ENCODE measurements at places on chromosomes 11 and 22. TPM values are rescaled to one million over a fixed set of nuclear protein-coding genes. Genes with fewer than 3 reads are reported as not detected.
A peak's percentile ranks its signal among the peaks of the same experiment; 100 is the strongest.

Gene PRODH
- total RNA-seq: 1.4 TPM

Gene RDX
- 200 TPM for total RNA-seq

Gene MAPK11
- 77.7 TPM for total RNA-seq

Gene PRRG4
- 0.87 TPM for total RNA-seq

Gene BTBD18
- not detected for total RNA-seq

Gene KCNJ5
- total RNA-seq: 0.28 TPM

Gene CACNA1I
- 0.23 TPM for total RNA-seq

Gene GLYATL1
- total RNA-seq: not detected

Gene DEUP1
- total RNA-seq: not detected

Gene NDUFC2
- total RNA-seq: 308 TPM

DNA sequence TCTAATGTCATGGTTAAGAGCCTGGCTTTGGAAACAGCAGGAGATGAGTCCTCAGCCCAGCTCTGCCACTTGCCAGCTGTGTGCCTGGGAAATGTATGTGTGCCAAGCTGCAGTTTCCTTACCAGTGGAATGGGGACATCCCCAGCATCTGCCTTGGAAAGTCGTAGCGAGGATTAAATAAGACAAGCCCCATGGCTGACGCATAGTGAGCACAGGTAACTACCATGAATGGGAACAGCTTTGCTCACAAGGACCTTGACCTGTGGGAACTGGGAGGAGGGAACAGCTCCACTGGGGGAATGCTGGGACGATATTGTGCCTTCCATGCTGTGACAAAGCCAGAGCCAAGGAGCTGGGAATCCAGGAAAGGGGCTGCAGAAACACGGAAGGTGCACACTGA is 2.6 kb upstream of the DSCAML1 start:
- no peak for DNase-seq

DNA sequence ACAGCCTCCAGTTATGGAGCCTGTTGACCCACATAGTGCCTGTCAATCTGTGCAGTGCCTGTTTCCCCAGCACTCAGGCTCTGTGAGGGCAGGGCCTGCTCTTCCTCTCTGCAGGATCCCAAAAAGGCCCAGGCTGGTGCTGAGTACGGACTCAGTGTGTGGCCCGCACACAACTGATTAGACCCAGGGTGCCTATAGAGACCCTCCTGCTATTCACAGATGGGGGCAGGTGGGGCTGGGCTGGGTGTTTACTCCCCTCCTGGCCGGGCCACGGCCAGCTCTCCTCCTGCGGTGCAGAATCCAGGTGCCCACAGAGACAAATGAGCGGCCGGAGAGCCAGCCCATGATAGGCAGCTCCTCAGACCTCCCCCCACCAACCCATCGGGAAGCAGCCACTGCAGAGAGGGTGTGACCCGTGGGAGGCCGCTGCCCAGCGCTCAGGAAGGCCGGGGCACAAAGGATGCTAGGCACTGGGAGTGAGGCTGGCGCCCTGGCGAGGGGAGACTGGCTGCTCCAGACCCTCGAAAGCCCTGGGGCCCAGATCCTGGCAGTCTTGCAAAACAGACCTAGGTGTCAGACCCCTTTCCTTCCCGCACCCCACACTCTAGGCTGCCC is 239.0 kb downstream of the CTTN start:
- no peak for DNase-seq

GRCh38 chr11:104796301-104796700 is 102.0 kb downstream of the CASP12 start:
- no peak for DNase-seq

GRCh38 chr11:6523253-6523652 is 26.2 kb downstream of the DNHD1 start:
- peak; percentile 30 for DNase-seq

DNA sequence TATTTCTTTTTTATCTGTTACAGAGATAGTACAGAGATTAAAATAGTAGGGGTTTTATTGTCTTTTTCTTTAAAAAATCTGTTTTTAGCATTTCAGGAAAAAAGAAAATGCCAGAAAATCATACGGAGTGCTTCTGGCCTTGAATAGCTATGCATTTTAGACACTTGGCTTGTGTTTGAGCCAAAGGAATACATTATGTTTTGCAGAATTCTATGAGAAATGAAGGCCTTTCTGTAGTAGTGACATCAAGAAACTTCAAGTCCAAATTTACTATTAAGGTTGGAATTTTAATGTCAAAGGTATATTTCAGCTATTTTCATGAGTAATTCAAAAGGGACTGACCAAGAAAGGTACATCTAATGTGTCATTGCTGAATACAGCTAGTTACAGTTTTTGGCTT is 56.3 kb upstream of the DDI1 start:
- no peak for DNase-seq

DNA sequence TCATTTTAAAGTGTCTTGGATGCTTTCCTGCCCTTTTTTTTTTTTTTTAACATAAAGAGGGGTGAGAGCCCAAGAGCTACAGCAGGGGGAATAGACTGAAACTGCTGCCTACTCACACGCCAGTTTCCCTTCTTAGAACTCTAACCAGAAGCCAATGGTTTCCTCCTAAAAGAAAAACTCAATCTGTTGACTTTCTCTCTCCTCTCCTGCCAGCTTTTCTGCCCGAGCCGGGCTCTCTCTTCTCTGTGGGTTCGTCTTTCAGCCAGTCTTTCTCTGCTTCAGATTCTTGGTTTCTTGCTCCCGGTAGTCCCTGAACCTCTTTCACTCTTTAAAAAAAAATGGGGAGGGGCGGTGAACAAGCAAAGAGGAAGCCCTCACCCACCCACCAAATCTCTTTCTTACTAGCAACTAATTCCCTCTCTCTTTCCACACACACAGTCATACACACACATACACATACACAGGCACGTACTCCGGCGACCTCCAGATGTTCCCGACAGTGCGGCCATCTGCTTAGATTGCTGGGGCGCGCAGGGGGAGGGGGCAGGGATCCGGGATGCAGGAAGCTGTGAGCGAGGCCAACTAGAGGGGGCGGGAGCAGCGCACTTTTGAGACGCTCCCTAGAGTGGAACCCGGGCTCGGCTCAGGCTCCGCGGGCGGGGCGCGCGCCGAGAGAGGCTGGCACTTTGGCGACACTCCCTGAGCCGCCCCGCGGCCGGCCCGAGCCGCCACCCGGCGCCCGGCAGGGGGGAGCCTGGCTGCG is 444 bp upstream of the TSKU start:
- DNase-seq: no peak

GRCh38 chr11:124075841-124076651 is 34.9 kb upstream of the OR10G7 start:
- no peak for DNase-seq

DNA sequence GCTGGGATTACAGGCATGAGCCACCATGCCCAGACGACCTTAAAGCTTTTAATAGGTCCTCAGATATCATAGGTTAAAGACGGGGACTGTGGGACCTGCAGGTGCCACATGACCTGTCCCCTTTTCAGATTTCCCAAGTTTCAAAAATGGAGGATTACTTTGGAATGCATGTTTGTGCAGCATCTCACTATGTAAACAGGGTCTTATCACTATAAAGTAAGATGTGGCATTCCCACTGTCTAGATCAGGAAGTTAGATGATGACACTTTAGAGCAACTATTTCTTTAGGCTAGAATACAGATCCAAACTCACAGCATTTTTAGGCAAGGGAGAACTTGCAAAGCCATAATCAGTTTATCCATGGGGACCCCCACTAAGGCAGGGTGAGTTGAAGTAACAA is 92.8 kb downstream of the USP35 start:
- DNase-seq: no peak

GRCh38 chr11:127843483-127844396 is 743.6 kb downstream of the ETS1 start:
- peak; percentile 28 for DNase-seq

DNA sequence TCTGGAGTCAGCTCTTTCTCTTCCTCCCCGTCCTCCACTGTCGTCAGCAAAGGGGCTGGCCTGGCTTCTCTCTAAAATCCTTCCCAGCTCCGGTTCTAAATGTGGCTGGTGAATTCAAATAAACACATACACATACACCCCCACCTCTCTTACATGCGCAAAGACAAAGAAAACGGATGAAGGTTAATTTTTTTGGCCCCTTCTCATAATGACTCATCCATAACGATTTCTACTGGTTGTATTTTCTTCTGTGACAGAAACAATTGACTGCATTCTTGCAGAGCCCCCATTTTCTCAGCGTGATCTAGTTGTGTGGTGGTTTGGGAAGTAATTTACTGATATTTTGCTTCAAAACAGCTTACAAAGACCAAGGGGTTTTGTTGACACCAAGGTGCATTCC is 130.0 kb upstream of the NTM start:
- DNase-seq: no peak

DNA sequence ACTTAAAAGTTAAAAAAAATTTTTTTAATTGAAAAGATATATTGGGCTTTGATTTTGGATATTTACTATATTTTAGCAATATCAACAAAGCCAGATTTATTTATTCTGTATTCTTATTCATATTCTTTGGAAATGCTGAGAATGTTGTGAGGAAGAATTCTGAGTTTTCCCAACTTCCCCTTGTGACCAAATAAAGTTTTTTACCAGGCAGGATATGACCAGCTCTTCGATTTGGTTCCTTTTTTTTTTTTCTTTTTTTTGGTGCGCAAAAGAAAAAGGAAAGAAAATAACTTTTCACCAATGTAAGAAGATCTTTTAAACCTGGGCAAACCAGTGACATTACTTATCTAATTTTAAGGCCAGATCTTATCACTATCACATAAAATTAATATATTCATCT is 12.9 kb downstream of the TCP11L1 start:
- no peak for DNase-seq

- DNase-seq: no peak
These were observed 119.1 kb upstream of the LRRC4C start for GRCh38 chr11:41578421-41579051.

GRCh38 chr22:48675830-48676145 is 1151.9 kb downstream of the BRD1 start:
- no peak for DNase-seq

GRCh38 chr11:12113294-12113693 is 2.9 kb downstream of the MICAL2 start:
- DNase-seq: no peak

GRCh38 chr11:93849751-93850593 is 446 bp downstream of the VSTM5 start:
- no peak for DNase-seq

DNA sequence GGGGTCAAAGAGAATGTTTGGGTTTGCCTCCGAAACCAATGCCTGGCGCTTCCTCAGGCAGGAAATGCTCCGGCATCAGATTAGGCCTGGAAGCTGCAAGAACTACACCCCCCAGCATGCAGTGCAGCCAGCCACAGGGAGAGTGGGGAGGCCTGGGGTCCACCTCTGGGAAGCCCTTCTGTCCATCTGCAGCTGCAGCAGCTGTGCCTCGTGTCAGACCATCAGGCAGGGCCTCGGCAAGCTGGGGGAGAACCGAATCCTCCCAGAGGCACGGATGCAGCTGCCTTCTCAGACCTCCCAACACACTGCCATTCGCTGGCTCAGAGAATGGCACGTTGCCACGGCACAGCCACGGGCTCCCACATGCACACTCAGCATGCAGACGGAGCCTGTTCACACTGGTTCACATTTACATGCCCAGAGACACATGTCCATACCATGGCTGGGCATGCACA is 57.4 kb downstream of the NECTIN1 start:
- no peak for DNase-seq

GRCh38 chr11:57681168-57681567 is 13.3 kb downstream of the ZDHHC5 start:
- no peak for DNase-seq
